ENCODE measurements at places on chromosomes 16 and 17.

- no peak for DNase-seq
These were observed 22.7 kb upstream of the CMTM4 start for GRCh38 chr16:66719246-66719645.

DNA sequence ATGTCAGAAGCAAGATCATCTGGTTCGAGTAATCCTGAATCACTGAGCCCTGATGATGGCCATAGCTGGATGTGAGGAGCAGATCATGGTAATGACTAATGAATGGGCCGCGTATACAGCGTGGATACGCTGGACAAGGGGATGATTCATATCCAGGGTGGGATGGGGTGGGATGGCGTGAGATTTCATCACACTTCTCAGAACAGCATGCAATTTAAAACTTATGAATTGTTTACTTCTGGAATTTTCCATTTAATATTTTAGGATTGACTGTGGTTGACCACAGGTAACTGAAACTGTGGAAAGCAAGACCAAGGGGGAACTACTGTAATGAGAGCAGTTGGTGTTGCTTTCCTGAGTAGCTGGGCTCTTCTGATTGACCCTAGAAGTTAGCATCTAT lies 225.5 kb downstream of the STX8 start:
- DNase-seq = peak; percentile 18

DNA sequence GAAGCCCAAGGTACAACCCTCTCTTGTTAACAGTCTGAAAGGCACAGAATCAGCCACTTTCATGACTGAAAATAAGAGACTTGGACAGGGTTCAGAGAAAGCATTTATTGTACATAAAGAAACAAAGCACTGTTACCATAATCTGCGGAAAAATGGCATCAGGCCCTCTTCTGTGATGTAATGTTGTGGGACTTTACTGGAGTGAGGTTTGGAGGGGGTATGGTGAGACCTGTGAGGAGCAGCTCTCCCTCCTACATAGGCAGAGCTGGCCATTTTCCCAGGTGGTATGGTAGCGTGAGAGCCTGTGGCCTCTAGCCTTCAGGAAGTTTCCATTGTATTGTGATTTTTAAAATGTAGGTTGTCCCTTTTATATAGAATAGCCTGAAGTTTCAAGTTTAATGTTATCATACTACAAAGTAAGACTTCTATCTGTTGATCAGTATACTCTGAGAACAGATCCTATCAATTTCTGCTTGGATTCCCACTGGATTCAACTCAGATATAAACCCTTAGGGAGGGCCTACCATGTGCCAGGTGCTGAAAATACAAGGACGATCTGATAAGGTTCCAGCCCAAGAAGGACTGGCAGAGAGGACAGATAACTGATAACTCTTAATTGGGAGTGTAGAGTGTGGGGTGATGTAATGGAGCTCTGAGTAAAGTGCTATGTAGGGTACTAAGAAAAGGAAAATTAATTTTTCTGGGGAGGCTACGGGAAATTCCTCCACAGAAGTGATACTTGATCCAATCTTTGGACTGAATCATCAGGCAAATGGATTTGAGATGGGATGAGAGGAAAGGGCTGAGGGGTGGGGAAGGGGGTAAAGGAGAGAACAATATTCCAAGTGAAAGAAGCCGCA lies 4.1 kb upstream of the YPEL2 start:
- no peak for DNase-seq

GRCh38 chr17:35345926-35346771 lies 27.3 kb downstream of the SLFN11 start:
- DNase-seq = no peak

- no peak for DNase-seq
These were observed 172.0 kb downstream of the CYB561 start for GRCh38 chr17:63274146-63274545.

DNA sequence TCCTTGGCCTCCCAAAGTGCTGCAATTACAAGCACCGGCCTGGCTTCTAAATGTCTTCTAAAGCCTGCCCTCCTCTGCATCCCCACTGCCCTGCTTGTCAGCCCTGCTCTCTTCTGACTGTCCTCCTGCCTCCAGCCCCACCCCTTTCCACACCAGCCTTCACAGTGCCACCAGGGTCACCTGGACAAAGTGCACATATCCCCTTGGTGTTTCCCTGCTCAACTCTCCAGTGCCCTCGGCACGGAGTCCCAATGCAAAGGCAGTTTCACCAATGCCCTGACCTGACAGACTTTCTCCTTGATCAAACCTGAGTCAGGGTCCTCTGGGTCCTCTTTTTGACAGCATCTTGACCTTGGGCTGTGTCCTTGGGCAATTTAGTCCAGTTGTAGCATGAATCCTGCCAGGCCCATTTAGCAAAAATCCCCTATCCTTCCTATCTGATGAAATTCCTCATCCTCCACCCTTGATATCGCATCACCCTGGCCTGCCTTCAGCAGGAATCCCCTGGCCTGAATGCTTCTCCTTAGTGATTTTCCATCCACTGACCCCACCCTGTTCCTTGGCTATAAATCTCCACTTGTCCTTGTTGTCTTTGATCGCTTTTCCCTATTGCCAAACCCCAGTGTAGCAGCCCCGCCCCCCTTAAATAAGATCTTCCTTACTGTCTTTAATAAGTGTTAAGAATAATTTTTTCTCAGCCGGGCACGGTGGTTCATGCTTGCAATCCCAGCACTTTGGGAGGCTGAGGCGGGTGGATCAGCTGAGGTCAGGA lies 42.7 kb upstream of the ETV4 start:
- peak; percentile 75 for DNase-seq

- DNase-seq = no peak
These were observed 35.6 kb downstream of the ANKRD40 start for GRCh38 chr17:50672071-50672470.

DNA sequence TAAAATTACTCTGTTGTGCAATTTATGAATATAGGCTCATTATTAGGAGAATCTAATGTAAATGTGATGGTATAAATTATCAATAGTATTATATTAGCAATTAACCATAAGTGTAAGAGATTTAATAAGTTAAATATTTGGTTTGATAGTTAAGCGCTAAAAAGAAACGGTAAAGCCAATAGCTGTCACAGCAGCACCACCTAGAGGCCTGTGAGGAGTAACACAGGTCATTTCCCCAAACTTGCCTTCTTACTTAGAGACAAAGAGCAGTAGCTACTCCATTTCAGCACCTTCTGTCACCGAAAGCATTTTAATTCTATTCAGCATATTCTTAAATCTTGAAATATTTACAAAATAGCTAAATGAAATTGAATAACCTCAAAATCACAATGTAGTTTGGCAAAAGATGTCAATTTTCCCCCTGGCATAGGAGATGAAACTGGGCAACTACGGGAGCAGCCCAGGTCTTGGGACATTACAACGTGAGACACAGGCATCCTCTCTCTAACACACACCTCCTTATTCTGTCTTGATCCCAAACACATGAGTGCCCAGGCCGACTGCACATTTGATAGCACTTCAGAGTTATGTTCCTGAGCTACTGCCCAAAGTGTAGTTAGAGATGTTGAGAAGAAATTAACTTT lies 14.3 kb upstream of the DYNLRB2 start:
- DNase-seq = peak; percentile 60

DNA sequence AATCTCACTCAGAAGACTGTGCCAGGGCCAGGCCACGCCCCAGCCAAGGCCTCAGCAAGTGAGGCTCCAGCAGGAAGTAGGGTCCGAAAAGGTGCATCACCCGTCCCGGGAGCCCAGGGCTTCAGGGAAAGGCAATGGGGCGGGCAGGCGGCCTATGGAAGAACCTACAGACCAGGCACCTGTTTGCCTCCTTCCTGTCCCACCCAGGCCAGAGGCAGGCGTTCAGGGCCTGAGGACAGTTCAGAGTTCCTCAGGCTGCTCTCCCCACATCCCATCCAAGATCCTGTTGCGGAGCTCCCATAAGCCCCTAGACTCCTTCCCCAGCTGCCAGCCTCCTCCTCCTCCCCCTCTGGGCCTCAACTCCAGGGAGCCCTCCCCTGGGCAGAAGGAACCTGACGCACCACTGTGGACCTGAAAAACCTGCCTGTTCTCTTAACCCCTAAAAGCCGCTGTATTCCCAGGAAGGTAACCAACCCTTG lies 2.3 kb downstream of the CLUH start:
- no peak for DNase-seq

- DNase-seq = no peak
These were observed 151.1 kb downstream of the ITFG1 start for GRCh38 chr16:47309581-47310312.

Measured in HepG2 (cell line).